Stimulated activated CD4-positive, alpha-beta T cell treated with anti-CD3 and anti-CD28 coated beads, Interleukin-2, amount 100 ng/mL, for 4 hours (primary cell): ENCODE measurements at places on chromosomes 3 and 15.

- no peak for DNase-seq
Measured at GRCh38 chr15:99712415-99712814, 20.8 kb downstream of the LYSMD4 start.

DNA sequence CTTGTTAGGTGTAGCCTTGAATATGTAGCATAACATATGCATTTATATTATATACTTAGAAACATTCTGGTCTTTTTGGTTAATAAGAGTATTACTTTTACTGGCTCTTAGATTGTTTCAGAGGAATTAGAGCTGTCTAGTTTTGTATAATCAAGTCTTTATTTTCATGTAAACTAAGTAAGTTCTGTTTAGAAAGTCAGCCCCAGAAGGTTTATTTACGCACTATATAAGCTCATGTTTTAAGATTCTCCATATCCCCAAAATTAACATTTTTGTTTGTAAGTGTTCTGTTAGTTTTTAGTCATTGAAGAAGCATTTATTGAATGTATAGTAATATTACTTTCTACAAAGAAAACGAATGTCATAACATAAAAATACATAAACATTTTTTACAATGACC is 158.1 kb downstream of the HCN4 start:
- no peak for DNase-seq

DNA sequence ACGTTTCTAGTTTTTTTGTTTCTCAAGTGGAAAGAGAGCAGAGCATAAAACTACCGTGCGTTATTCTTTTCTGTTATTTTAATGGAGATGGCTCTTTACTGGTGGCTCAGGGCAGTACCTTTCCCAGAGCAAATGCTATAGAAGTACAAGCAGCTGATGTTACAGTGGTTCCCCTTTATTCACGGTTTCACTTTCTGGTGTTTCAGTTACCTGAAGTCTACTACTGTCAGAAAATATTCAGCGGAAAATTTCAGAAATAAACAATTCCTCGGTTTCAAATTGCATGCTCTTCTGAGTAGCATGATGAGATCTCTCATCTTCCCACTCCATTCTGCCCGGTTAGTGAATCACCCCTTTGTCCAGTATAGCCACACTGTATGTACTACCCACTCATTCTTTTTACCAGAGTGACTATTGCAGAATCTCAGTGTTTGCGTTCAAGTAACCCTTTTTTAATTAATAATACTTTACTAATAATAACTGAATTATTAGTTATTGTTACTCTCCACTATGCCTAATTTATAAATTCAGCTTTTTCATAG is 597.5 kb upstream of the ROBO2 start:
- no peak for DNase-seq

GRCh38 chr3:150787741-150788370 is 24.9 kb upstream of the SIAH2 start:
- DNase-seq: peak; percentile 72

DNA sequence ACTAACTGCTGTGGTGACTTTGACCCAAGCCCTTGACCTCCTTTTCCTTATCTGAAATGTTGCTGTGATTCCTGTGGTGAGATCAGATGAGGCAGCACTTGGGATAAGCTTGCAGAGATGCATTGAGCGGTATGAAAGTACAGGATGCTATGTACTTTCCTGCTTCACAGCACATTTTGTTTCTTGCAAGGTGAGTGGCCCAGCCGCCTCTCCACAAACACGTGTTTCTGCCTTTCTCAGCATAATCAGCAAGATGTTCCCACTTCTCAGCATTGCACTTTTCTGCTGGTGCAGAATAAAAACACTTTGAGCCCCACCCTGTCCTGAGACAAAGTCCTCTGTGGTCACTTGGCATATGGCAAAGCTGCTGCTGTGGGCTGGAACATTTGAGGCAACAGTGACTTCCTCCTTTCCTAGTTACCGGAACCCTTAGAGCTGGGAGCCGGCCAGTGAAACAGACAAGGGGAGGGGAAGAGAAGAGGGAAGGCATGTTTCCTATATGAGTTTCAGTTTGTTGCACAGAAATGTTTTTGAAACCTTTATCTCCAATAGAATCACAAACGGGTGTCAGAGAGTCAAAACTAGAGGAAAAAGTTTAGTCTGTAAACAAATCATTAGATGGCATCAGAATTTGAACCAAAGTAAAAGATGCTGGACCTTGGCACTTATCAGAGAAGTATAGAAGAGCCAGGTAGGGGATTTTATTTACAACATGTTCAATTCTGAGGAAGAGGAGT is 5.0 kb downstream of the NUDT16 start:
- no peak for DNase-seq

DNA sequence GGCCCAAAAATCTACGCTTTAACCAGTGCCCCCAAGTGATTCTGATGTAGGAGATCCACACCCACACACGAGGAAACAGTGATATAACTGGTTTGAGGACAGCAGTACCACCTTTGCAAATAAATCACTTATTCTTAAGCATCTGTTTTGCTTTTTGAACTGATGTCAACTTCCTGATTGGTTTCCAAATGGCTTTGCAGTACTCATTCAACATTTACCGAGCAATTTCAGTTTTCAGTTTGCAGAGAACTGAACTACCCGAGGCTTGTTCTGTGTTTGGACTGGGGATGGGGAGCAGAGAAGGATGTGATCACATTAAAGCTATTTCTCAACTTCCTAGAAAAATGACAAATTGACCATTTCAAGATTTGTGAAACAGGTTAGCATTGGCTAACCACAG is 1.1 kb upstream of the GYG1 start:
- no peak for DNase-seq

DNA sequence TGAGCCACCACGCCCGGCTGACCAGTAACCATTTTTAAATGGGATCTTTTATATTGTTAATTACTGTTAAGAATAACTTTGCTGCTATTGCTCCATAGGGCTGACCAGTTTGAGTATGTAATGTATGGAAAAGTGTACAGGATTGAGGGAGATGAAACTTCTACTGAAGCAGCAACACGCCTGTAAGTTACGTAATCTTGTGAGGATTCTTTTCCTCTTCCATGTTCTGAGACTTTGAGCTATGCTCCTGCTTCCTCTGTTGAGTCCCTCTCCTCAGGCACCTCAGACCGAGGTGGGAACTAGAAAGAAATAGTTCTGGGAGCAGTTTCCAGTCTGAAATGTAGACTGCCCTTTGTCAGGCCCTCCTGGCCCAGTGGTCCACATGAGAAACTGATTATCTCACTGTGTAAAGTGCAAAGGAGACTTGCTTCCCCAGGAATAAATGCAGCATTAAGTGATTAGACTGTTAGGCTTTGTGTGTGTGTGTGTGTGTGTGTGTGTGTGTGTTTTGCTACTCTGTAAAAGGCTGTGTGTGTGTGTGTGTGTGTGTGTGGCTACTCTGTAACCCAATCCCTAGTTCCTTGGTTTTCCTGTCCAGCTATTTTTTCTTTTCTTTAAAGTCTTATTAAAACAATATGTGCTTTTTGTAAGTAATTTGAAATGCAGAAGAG is 5.2 kb downstream of the POLR2H start:
- DNase-seq: no peak

- DNase-seq: no peak
Measured at GRCh38 chr3:143351895-143352608, 232.5 kb downstream of the CHST2 start.

GRCh38 chr15:52306270-52306669 is 10.7 kb upstream of the MYO5C start:
- no peak for DNase-seq

- DNase-seq: no peak
Measured at GRCh38 chr3:149085828-149086231, 503 bp downstream of the HLTF start.
